Bladder microvascular endothelial cell (primary cell): ENCODE measurements at places on chromosomes 12 and 14. TPM values are rescaled to one million over a fixed set of nuclear protein-coding genes. Genes with fewer than 3 reads are reported as not detected.

FOXN4 gene
- not detected in 2 replicates for total RNA-seq

C12orf54 gene
- total RNA-seq = not detected in 2 replicates

GLS2 gene
- total RNA-seq = 0.16 and 0.44 TPM in 2 replicates

OR6C2 gene
- total RNA-seq = not detected in 2 replicates

USP5 gene
- total RNA-seq = 72.7 and 101 TPM in 2 replicates

RNASE1 gene
- 39.1 and 99.4 TPM in 2 replicates for total RNA-seq

CRIP2 gene
- total RNA-seq = 195 and 200 TPM in 2 replicates

GPRC5D gene
- total RNA-seq = not detected in 2 replicates

MTHFD1 gene
- total RNA-seq = 45.8 and 70.4 TPM in 2 replicates

PPP4R4 gene
- total RNA-seq = under 0.01 and 0.16 TPM in 2 replicates

CBLN3 gene
- 1.5 and 3.0 TPM in 2 replicates for total RNA-seq
